ENCODE measurements at places on chromosomes 7 and 10. TPM values are rescaled to one million over a fixed set of nuclear protein-coding genes. Genes with fewer than 3 reads are reported as not detected.

Gene C10orf67
- total RNA-seq = 0.44 TPM

Gene GRK5
- total RNA-seq = 31.0 TPM

Gene FAM221A
- 2.8 TPM for total RNA-seq

Gene TMEM139
- 0.50 TPM for total RNA-seq

Gene ZNF282
- total RNA-seq = 25.3 TPM

Measured in smooth muscle cell of trachea (primary cell).